Gastroesophageal sphincter (tissue), 4 donors: ENCODE measurements at places on chromosomes 2 and 18.

- no peak for ATAC-seq
These were observed 13.6 kb upstream of the LIPG start for GRCh38 chr18:49548229-49548636.

DNA sequence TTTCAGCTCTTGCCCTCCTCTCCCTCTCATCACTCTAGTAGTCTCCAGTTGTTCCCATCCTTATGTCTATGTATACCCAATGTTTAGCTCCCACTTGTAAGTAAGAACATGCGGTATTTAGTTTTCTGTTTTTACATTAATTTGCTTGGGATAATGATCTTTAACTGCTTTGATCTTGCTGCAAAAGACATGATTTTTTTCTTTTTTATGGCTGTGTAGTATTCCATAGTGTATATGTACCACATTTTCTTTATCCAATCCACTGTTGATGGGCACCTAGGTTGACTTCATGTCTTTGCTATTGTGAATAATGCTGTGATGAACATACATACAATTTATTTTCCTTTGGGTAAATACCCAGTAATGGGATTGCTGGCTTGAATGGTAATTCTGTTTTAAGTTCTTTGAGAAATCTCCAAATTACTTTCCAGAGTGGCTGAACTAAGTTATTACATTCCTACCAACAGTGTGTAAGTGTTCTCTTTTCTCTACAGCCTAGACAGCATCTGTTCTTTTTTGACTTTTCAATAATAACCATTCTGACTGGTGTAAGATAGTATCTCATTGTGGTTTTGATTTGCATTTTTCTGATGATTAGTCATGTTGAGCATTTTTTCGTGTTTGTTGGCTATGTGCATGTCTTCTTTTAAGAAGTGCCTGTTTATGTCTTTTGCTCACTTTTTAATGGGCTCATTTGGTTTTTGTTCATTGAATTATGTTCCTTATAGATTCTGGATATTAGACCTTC is 179.6 kb upstream of the SLC39A10 start:
- ATAC-seq: no peak

DNA sequence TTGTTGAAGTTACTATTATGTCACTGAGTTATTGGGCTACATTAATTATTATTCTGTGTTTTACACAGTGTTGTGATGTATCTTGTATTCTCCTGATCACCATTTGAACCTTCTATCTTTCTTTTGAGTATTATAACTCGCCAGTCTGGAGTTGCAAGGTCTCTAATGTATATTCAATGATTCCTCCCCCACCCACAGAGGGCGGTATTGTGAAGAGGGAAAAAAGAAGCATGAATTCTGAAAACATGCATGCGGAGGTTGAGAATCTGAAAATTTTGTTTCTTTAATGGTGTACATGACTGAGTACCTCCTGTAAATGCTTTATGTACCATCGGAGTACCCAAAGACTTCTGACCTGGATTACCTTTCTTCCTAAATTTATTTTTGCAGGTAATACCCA is 266.6 kb downstream of the NR4A2 start:
- no peak for ATAC-seq

DNA sequence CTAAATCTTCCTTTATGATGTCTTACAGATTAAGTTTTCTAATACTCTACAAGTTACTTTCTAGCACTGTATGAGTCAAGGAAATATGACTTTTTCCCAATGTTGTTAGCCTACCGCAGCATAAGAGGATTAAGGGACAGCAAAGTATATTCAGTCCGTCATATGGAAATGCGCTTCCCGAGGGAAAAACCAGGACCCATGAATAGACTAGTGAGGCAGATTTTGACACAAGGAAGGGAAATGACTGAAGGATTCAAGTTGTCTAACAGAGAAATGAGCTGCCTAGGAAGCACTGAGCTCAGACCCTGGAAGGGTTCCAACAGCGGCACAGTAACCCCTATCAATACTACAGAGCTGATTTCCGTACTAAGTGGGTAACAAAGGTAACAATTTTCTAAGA is 12.0 kb downstream of the SEPTIN10 start:
- no peak for ATAC-seq

GRCh38 chr2:57965219-57965618 is 81.4 kb upstream of the VRK2 start:
- no peak for ATAC-seq

DNA sequence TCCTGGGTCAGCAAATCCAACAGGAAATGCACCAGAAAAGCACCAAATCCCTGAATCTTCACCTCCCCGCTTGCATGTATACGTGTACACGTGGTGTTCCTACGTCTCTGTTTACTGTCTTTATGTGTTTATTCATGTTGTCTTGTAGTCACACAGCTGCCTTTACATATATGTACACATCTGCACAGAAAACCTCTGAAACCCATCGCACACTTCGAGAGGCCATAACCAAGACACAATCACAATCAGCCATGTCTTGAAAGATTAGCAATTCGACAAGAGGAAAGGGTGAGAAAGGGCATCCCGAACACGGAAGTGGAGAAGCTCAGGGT is 98.1 kb downstream of the PLB1 start:
- no peak for ATAC-seq

GRCh38 chr2:184875212-184875611 is 276.9 kb downstream of the ZNF804A start:
- ATAC-seq: no peak

- no peak for ATAC-seq
These were observed 18.7 kb downstream of the NBEAL1 start for GRCh38 chr2:203033395-203033794.

DNA sequence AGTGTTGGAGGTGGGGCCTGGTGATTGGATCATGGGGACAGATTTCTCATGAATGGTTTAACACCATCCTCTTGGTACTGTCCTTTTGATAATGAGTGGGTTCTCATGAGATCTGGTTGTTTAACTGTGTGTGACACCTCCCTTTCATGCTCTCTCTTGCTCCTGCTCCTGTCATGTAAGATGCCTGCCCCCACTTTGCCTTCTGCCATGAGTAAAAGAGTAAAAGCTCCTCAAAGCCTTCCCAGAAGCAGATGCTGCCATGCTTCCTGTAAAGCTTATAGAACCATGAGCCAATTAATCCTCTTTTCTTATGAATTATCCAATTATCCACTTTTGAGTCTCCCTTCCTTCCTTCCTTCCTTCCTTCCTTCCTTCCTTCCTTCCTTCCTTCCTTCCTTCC is 317.7 kb downstream of the RDH14 start:
- ATAC-seq: no peak

GRCh38 chr18:55546851-55547704 is 40.9 kb downstream of the TCF4 start:
- no peak for ATAC-seq

DNA sequence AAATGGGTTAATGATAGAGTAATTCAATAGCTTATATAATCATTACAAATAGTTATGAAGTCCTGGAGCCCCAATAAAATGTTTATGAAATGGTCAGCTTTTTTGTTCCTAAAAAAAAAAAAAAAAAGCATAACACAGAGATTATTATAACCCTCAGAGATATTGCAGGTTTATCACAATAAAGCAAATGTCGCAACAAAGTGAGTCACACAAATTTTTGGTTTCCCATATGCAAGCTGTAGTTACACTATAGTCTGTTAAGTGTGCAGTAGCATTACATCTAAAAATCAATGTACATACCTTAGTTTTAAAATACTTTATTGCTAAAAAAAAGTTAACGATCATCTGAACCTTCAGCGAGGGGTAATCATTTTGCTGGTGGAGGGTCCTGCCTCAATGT is 20.0 kb downstream of the WDFY1 start:
- no peak for ATAC-seq

GRCh38 chr18:5500158-5500939 is 43.4 kb downstream of the EPB41L3 start:
- no peak for ATAC-seq

GRCh38 chr2:101195871-101196661 is 44.9 kb upstream of the TBC1D8 start:
- no peak for ATAC-seq

DNA sequence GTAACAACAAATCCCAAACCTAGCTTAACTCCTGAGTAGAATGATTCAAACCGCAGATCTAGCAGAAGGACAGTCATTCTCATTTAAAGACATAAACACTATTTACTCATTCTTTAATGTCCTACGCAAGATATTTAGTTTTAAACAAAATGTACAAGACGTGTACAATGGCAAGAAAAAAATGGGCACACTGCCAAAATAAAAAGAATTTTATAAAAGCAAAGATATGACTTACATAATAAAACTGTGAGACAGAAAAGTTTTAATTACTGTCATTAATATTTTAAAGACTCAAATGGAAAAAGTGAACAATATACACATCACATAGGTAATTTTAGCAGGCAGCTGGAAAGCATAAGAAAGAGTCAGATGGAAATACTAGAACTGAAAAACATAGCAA is 157.8 kb downstream of the GALNT13 start:
- no peak for ATAC-seq

- ATAC-seq: no peak
These were observed 188.5 kb downstream of the MBD2 start for GRCh38 chr18:54035927-54036326.

- no peak for ATAC-seq
These were observed at the start of gene KIF1A for GRCh38 chr2:240819858-240820606. Gene KIF1A, minus strand, starts transcription at chr2:240820219. Its CDS starts 22,467 bp downstream, at chr2:240797752.

- ATAC-seq: no peak
These were observed 1.9 kb downstream of the CLK1 start for GRCh38 chr2:200862532-200863000.

DNA sequence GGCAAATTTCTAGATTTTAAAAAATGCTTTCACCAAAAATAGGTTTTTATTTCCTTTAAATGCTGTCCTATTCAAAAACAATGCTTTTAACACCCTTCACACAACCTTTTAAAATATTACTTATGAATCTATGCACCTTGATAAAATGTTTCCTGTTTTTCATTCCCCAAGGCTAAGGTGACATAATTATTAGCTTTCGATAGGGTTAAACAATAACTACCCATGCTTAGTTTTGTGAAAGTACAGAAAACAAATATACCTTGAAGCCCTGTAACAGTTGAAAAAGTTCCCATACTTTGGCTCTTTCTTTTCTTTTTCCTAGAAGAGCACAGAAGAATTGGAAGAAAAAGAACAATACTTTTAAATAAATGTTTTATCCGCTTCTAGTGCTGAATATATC is 54.9 kb upstream of the ITPRID2 start:
- no peak for ATAC-seq

DNA sequence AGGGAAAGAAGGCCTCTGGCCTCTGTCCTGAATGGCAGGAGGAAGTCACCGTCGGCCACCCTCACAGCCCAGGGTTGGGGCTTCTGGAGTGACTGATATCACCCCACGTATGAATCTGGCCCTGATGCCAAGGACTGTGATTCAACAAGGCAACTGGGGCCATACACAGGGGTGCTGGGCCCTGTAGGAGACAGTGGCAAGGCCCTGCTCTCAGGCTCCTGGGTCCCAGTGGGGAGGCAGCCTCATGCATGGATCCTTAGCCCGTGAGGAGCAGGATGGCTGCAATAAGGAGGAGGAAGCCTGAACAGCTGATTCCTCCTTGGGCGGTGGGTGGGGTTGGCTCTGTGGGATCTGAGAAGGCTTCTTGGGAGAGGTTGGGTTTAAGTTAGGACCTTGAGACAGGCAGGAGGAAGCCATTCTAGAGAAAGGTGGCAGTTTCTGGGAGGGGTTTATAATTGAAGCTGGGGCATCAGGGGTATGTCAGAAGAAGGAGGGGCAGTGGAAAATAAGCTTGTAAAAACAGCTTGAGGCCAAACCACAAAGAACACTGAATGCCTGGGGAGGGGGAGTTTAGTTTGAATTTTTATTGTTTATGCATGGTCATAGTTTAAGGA is 42.8 kb upstream of the LAPTM4A start:
- no peak for ATAC-seq

- no peak for ATAC-seq
These were observed 14.6 kb upstream of the CHAC2 start for GRCh38 chr2:53753041-53753440.
